MV-4-11 (cell line): ENCODE measurements at places on chromosomes 4 and X.

- no peak for DNase-seq
Observed at GRCh38 chrX:129842510-129843208, 1.0 kb downstream of the ZDHHC9 start.

DNA sequence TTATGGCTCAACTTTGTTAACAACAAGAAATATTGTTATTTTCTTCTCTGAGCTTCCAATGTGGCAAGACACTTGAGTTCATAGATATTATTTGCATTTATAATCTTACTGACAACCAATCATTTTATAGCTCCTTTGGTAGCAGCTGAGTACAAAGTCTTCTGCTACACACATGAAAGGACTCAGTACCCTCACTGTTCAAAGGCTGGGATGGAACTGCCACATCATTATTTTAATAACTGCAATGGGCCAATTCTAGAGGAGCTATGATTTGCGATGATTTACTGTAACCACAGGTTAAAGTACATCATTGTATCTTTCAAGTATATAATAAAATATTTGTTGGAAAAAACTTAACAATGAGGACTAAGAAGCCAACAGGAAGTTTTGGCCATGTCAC lies 10.9 kb downstream of the MTTP start:
- DNase-seq: no peak

DNA sequence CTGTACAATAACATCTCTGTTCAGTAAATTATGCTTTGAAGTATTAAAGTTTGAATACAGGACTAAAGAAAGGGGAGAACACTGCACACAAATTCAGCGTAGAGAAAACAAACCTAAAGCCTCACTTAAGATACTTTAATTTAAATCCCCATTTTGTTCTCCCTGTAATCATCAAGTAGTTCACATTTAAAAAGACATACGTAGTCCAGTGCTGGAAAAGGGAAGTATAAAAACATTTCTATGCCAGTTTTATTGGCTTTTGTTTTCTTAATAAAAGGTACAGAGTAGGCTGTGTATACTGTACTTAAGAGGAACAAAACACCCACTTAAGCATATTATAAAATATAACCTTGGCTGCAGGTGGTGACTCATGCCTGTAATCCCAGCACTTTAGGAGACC lies 101.6 kb downstream of the FGF16 start:
- DNase-seq: no peak

DNA sequence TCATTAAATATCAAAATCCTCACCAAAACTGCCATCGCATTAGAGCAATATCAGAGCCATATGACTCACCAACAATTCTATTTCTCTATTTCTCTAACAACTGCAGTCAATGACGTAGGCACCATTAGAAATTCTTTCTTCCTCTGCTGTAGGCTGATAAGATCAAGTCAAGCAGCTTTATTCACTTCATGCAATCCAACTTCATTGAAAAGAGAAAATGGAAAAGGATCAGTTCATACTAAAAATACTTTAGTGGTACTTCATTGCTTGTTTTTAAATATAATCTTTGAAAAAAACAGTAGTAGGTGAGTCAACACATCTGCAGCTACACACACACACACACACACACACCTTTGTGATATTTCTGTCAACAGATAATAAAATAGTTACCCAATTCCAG lies 345.3 kb upstream of the TENM3 start:
- DNase-seq: no peak
